ENCODE measurements at places on chromosomes 7 and 10.

GRCh38 chr7:22442187-22442881 lies 57.7 kb downstream of the STEAP1B start:
- DNase-seq = no peak

DNA sequence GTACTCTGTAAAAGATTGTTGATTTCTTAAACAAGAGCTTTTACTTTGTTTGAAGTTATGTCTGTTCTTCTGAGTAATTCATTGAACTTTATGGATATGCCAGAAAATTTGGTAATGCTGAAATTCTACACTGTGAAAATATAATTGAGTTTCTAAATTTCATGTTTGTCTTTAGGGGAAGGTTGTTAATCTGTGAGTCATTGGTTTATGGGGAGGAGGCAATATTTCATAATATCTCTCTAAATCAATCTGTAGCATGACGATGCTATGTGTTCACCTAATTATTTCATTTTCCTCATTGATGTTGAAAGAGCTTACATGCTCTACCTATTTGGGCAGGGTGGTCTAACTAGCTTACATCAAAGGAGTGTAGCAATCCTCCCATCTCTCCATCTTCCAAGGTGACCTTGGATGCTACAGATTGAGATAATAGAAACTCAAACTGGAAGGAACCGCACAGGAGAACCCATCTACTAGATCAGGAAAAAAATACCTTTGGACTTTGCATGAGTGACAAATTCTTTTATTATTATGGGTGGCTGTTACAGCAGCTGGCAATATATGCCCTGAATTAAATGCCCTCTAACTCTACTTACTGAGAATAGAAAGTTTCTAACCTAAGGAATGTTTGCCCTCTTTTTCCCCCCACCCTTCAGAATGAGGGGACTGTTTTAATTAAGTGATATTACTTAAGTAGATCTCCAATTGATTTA lies 8.4 kb upstream of the SNX13 start:
- DNase-seq = no peak

GRCh38 chr7:30760514-30761213 lies 8.7 kb downstream of the INMT start:
- no peak for DNase-seq

DNA sequence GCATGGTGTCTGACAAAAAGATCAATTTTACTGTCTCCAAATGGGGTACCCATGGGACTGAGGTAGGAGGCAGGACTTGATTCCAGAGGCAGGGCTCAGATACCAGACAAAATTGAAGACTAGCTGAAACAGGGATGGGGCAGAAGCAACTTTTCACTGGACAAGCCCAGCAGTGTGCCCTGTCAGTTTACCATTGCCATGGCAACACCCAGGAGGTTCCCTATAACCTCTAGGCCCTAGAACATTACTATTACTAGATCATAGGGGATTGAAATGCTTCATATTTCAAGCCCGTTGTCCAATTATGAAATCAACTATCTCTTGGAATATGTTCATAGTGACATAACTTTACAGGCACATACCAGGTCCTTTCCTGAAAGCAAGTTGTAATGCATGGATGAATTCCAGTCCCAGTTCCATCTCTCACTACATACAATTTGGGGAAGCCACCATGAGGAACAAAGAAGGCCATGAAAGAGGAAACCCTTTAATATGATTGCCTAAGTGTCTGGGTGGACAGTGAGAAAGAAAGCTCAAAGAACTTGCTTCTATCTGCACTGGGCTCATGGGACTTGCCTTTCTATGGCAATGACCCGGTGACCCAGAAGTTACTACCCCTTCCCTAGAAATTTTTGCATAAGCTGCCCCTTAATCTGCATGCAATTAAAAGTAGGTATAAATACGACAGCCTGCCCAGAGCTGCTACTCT lies 557.9 kb downstream of the KCNMA1 start:
- no peak for DNase-seq

GRCh38 chr10:44806950-44807349 lies 104.2 kb upstream of the TMEM72 start:
- DNase-seq = no peak

- no peak for DNase-seq
Observed at GRCh38 chr10:88534072-88534665, 48.9 kb downstream of the RNLS start.

DNA sequence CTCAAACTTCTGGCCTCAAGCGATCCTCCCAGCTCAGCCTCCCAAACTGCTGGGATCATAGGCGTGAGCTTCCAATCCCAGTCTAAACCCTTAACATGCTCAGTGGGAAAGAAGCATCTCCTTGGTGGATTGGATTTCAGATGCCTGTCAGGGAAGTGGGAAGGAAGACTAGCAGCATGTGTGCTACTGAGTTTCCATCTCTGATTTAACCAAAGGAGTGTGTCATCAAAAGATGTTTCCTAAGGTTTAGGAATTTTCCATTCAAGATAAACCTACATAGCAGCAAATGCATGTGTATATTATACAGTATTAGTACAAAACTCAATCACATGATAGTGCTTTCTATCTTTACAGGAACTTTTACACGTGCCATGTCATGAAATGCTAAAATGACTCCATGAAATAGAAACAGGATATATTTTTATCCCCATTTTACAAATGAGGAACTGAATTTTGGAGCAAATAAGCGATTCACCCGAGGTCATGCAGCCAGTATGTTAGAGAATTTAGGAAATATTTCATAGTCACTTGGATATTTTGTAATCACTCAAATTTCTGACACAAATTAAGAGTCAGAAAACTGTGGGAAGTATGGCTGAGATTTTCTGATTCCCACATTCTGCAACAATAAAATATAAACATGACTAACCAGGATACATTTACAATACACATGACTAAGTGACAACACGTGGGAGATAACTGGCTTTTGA lies 11.4 kb upstream of the TMEM26 start:
- no peak for DNase-seq

DNA sequence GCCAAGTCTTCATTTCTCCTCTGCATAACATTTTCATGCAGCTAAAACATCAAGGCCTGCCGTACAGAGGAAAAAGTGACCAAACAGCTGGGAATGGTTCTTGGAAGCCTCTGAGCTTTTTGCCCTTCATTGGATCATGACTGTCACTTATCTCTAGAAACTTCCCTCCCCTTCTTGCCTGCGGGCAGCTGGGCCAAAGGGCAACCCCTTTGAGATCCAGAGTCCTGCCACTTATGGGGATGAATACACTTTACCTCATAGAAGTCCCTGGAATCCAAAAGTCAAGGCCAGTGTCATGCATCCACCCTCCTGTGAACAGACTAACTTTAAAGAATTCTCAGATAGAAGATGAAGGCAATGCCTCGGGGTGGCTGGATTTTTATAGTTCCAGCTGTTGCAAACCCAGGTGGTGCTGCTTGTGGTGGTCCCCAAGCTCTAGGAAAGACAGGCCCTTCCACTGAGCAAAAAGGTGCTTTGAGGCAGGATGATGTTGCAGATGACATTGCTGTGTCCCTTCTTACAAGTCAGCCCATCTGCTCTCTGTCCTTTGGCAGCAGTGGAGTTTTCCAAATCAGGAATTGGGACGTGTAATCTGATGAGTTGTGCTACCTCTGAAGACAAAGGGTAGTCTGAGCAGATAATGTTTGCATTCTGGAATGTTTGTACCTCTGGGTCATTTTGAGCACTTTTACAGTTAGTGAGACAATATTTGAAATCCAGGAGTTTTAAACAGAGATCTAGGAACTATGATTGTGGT lies 64.2 kb downstream of the LRMDA start:
- DNase-seq = no peak

DNA sequence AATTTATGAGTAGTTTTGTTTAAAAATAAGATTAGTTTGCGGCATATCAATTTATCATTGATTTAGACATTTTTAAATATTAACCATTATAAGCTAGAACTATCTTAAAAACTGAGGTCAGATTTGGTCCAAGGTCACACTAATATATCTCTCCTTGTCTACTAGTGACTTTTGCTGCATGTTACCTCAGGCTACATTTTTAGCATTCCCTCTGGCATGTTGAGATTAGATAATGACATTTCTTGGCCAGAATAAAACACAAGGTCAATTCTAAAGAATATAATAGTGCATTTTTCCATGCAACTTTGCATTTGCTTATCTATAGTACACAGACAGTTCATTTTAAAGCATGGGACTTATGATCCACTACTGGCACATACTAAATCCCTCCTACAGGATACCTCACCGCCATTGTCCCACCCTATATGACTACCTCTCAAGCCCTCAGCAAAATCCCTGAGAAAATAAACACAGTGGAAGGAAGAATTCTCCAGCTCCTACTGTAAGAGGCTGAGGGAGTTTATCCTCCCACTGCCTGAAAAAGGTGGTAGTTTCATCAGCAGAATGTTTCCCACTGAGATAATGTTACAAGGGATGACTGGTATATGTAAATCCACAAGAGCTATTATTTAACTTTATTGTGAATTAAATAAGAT lies 816.4 kb downstream of the GRM8 start:
- DNase-seq = no peak

DNA sequence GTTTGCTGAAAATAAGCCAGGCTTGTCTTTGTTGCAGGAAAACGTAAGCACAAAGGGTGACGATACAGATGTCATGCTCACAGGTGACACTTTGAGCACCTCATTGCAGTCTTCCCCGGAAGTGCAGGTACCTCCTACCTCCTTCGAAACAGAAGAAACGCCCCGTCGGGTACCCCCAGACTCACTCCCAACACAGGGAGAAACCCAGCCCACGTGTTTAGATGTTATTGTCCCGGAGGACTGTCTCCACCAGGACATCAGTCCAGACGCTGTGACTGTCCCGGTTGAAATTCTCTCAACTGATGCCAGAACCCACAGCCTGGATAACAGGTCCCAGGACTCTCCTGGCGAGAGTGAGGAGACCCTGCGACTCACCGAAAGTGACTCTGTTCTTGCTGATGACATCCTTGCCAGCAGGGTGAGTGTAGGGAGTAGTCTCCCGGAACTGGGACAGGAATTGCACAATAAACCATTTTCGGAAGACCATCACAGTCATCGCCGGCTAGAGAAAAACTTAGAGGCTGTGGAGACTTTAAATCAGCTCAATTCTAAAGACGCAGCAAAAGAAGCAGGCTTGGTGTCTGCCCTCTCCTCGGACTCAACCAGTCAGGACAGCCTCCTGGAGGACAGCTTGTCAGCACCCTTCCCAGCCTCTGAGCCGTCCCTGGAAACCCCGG lies 18.3 kb upstream of the BHLHA15 start:
- no peak for DNase-seq

- DNase-seq = no peak
Observed at GRCh38 chr7:16900209-16900768, 18.5 kb upstream of the AGR3 start.

GRCh38 chr7:81869670-81870069 lies 99.8 kb upstream of the HGF start:
- no peak for DNase-seq

Measured in stimulated activated CD4-positive, alpha-beta T cell treated with anti-CD3 and anti-CD28 coated beads, Interleukin-15, amount 100 ng/mL, for 48 hours (primary cell).